ENCODE measurements at places on chromosomes 16 and 17.

DNA sequence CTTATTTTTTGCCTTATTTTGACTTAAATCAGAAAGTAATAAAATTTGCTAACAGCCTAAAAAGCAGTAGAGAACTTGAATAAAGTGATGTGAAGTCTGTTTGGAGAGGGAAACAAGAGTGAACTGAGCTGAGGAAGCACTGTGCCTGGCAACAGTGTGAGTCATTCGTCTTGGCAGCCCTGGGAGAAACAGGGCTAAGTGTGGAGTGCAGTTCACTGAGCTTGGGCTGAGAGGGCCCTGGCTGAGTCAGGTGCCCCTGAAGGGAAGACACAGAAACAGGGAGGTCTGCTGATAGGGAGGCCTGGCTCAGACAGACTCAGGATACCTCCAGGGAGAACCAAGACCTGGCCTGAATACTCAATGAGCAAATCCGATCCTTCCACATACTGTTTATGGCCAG lies 132.1 kb downstream of the HS3ST4 start:
- no peak for DNase-seq

- DNase-seq, result no peak
These were observed 2.7 kb downstream of the CTDNEP1 start for GRCh38 chr17:7248796-7249195.

DNA sequence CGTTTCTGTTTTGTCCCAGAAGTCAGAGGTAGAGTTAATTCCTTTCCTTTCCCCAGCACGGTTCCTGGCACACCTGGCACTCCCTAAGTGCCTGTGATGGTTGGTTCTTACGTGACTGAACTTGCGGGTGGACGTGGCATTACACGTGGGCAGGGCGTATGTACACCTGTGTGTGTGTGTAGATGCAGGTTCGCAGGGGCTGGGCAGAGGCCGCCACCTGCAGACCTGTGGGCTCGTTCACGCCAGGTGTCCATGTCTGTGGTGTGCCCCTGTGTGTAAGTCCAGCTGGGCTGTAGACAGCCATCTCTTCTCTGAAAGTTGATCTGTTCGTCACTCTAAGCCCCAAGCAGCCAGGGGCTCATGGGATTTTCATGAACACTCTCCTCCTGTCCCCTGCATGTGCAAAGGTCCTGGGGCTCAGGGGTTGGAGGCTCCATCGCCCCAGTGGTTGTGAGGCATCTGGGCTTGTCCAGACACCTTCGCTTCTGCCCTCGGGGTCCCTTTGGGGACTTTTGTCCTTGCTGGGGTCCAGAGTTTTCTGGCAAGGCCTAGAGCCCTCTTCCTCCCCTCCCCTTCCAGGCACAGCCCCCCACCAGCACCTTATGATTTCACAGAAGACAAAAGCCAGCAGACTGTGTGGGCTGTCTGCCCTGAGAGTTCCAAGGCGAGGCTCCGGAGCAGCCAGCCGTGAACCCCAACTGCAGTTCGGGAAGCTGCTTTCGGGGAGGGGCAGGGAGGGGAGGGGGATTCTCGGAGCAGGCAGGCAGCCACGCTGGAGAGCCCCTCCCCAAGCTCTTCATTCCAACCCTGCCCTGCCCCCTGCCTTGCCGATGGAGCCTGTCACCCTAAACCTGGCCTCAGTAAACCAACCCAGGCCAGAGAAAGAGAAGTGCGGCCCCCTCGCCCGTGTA lies 5.4 kb upstream of the FSCN2 start:
- no peak for DNase-seq

DNA sequence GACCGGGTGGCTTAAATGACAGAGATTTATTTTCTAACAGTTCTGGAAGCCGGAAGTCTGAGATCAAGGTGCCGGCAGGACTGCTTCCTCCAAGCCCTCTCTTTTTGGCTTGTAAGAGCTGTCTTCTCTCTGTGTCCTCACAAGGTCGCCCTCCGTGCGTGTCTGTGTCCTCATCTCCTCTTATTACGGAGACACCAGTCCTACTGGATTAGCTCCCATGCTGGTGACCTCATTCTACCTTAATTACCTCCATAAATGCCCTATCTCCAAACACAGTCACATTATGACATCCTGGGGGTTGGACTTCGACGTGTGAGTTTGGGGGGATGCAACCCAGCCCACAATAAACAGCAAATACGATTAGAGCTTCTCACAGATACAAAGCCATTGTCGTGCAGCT lies 161.5 kb downstream of the FOXL1 start:
- DNase-seq, result no peak

DNA sequence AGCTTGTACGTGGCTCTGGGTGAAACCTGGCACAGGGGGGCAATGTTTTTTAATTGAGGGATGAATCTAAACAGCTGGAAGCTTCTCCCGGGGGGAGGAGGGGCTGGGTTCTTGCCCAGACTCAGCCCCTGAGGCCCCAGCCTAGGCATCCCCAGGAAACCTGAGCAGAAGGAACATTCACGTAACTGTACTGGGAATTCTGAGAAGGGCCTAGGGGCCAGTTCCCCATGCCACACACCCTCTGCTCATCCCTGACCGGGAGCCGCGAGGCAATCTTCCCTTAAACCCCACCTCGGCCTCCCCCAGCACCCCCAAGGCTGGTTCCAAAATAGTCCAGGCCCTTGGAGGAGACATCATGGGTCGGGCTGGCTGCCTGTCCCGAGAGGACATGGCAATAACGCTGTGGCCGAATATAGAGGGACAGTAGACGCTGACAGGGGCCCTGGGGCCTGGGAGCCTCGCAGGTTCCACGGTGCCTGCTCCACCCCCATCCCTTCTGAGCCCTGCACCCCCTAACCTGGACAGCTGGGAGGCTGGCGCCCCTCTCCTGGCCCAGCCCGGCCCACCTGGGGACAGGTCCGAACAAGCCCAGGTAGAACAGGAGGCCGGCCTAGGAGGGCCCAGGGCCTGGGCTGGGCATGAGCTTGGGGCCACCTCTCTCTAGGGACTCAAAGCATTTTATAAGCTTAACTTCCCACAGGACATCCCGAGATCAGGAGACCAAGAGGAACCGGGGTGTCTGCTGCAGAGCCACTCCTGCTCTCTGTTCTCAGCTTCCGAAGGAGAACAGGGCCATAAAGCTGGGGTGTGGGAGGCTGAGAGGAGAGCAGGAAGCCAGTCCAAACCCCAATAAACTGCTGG lies 83.2 kb upstream of the TOB1 start:
- DNase-seq, result no peak

DNA sequence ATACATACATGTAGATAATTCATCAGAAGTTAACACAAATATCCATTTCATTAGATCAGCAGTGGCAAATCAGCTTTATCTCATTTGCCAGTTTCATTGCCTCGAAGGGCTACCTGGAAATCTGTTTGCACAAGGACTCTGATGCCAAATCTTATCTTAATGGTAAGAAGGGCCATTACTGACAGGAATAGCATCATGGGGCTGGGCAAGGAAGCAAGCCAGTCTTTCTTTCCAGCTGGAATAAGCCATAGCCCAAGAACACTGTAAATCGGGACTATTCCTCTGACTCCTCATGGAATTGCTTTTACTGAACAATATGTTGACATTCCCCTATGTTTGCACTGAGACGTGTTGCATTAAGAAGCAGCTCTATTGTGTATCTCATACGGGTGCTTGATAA lies 101.4 kb upstream of the CLEC3A start:
- no peak for DNase-seq

DNA sequence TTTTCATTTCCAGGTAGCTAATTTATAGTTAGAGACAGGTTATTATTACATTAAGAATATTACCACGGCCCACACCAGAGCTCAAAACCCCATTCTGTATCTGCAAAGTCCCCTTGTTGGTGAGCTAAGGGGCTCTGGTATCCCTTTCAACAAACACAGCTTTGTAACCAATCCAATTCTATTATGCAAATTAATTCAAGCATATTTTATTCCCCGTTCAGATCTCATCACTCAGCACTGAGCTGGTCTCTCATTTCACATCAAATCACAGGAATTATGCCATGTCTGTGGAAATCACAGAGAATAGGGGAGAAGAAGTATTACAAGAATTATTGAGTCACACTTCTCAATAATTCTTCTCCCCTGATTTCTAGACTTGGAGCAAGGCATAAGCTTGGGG lies 111.7 kb downstream of the CDH11 start:
- no peak for DNase-seq

- no peak for DNase-seq
These were observed 1.3 kb upstream of the TBX4 start for GRCh38 chr17:61450641-61451537.

DNA sequence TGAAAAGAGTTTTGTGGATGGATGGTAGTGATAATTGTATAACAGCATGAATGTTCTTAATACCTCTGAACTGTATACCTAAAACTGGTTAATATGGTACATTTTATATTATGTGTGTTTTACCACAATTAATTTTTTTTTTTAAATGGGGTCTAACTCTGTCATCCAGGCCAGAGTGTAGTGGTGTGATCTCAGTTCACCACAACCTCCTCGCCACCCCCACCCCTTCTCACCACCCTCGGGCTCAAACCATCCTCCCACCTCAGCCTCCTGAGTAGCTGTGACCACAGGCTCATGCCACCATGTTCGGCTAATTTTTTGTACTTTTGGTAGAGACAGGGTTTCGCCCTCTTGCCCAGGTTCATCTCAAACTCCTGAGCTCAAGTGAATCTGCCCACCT lies 123.2 kb downstream of the CDRT15L2 start:
- DNase-seq, result no peak

Data from C1 segment of cervical spinal cord (tissue), 14 donors.